ENCODE measurements at places on chromosomes 2 and 18.

- no peak for DNase-seq
Measured at GRCh38 chr18:55420665-55421307, 167.2 kb downstream of the TCF4 start.

GRCh38 chr2:75007819-75008218 is 49.4 kb downstream of the POLE4 start:
- no peak for DNase-seq

DNA sequence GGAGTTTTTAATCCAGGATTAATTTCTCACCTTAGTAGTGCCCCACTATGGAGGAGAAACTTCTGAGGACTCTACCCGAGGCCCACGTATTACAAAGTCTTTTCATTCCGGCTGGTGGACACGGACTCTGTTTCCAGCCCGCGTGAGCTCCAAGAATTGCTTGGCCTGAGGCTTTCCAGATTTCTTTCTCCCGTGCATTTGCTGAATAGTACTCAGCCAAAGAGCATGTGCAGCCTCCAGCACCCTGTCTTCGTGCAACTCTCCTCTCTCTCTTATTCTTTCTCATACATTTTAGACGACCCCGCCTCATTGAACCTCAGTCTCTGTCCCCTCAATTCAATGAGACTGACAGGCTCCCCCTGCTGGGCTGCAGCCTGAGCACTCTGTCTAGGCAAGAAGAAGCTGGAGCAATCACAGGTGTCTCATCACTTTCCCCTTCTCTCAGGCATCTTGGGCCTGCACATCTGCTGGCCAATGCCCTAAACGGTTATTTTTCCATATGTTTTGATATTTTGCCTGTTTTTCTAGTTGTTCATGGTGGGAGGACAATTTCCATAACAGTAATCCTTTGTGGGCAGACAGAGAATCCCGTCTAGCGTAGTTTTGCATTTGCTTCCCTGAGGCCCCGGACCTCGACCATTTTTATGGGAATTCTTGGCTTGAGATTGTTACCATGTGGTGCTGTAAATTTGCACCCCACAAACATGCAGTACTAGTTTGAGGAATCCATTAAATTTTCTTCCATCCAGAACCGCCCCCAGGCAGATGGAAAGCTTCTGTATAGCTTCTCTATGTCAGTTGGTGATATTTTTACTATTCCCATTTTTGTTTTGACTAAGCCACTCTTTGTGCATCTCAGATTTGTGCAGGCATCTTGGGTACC is 50.1 kb upstream of the LPIN2 start:
- peak; percentile 79 for DNase-seq

- no peak for DNase-seq
Measured at GRCh38 chr2:43899589-43899988, 60.8 kb downstream of the ABCG8 start.

GRCh38 chr2:62736899-62737559 is 31.5 kb downstream of the EHBP1 start:
- no peak for DNase-seq

DNA sequence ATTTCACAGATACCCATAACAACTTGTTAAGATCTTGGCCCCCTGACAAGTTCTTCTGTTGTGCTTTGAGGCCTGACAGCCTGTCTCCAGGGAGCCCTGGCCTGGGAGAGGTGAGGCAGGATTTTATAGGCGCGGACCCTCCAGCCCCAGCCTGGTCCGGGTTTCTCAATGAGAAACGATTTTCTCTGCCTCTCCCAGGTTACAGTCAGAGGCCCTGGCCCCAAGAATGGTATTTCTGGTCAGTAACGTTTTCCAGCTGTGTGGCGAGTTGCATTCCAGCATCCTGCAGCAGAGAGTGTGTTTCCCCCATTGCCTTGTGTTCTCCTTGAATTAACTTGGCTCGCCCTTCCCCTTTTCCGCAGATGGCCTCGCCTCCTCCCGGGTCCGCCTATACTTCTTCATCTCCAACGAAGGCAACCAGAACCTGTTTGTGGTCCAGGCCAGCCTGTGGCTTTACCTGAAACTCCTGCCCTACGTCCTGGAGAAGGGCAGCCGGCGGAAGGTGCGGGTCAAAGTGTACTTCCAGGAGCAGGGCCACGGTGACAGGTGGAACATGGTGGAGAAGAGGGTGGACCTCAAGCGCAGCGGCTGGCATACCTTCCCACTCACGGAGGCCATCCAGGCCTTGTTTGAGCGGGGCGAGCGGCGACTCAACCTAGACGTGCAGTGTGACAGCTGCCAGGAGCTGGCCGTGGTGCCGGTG is 3.0 kb downstream of the INHBB start:
- DNase-seq = no peak

DNA sequence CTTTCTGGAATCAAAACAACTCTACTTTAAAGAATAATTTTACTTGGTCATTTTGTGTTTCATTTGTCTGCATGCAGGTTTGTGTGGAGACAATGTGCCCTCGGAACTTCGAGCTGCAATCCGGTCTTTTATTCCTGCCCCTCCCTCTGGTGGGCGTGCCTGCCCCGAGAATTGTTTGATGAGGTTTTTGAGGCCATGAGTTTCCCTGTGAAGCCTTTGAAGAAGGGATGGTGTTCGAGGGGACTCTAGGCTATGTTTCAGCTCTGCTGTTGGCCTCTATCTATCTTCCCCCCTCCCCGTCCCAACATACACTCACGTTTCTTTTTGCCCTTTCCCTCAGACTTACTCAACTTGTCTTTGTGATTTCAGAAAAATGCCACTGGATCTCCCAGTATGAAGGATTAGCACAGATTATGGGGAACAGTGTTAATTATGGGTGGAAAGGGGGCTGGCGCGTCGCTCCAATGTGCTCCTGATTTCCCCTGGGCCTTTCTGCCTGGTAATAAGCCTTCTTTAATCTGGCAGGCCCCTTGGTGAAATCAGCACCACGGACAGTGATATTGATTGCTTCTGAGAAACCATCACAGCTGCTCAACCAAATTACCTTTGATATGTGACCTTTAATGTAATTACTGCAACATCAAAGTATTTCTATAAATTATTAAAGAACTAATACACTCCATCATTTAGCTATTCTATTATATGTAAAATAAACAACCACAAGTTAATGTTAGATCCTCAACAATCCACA is 82.2 kb downstream of the CELF4 start:
- no peak for DNase-seq

DNA sequence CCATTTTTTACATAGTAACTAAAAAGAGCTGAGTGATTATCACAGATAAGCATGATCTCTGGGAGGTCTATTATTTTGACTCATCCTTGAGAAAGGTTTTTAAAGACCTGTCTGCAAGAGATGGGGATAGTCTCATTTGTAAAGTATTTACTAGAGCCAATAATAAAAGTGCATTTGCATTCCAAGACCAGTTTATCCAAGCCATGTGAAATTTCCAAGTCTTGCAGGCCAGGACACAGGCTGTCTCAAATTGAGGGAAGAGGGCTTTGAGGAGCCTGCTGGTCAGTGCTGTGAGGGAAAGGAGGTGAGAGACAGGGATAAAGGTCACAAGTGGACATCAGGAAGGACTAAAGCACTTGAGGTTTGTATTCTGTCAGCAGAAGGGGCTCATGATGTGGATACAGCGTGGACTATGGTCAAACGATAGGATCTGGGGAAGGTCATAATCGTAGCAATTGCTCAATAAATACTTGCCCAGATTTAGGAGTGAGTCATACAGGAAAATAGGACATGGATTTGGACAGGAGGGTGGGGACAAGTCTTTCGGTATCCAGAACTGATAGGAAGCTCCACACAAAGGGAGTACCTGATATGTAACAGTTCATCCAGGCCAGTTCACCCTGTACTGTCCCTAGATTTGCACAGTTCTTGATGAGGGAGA is 6.6 kb upstream of the CDH2 start:
- no peak for DNase-seq

DNA sequence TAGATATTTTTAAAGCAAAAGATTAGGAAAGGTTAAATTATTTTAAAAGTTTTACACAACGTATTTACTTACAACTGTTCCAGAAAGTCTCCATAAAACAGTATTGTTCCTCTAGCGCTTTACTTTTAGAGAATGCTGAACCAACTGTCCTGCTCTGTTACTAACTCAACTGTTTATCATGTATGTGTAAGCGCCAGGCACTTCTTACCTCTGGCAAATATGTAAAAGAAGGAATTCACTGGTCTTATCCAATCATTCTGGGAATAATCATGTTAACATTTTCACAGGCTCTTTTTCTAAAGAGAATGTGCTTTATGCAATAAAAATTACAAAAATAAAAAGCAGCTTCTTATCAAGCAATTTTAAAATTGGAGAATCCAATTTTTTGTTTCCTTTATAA is 68.0 kb downstream of the COBLL1 start:
- DNase-seq = no peak

DNA sequence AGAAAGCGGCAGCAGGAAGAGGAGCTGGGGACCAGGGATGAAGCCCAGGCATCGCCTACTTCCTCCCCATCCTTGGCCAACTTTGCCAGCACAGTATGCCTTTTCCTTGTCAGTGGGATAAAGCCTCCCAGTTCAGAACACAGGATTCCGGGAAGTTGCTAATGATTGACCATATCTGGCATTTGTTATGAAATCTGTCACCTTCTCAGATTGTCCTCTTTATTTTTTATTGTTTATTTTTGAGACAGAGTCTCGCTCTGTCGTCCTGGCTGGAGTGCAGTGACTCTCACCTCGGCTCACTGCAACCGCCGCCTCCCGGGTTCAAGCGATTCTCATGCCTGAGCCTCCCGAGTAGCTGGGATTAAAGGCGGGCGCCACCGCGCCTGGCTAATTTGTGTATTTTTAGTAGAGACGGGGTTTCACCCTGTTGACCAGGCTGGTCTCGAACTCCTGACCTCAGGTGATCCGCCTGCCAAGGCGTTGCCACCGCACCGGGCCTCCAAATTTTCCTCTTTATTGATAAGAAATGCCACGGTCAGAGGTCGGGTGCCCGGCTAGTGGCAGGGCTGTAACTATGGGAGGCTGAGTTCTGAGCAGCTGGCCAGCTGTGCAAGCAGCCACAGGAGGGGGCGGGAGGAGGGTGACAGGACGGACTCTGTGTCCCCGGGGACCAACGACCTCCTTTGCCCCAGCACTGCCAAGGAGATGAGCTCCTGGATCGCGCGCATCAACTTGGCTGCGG is 24.4 kb downstream of the PSD4 start:
- DNase-seq = no peak

GRCh38 chr18:2617401-2617998 is 38.0 kb upstream of the SMCHD1 start:
- no peak for DNase-seq

DNA sequence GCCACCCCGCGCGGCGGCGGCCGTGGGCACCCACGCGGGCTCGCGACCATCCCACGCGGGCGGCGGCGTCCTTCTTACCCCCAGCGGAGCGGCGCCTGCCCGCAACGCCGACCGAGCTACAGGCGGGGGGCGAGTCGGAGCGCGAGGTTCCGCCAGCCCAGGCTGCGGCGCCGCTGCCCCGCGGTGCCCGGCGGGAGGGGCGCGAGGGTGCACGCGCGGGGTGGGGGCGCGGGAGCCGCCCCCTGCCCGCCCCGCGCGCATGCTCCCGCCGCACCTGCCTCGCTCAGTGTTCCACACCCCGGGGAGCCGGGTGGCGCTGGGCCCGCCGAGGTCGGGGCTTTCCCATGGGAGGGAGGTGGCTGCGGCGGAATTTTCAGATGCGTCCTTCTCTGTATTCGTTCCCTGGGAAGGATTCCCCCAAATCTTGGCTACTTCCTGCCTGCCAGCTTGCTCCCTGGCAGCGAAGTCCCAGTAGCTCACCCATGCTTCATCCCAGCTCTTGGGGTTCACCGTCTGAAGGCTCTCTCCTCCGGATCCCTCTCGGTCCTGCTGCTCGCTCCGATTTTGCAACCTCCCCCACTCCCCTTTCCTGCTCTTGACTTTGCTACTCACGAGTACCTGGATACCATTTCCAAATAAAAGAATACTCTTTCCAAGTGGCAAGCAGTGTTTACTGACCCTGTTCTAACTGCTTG is at the start of gene L3MBTL4:
L3MBTL4 (minus strand) TSS at position 189 of the 695 bp plus-strand sequence. CDS start 103,286 bp downstream, outside the sequence.
- peak; percentile 64 for DNase-seq

DNA sequence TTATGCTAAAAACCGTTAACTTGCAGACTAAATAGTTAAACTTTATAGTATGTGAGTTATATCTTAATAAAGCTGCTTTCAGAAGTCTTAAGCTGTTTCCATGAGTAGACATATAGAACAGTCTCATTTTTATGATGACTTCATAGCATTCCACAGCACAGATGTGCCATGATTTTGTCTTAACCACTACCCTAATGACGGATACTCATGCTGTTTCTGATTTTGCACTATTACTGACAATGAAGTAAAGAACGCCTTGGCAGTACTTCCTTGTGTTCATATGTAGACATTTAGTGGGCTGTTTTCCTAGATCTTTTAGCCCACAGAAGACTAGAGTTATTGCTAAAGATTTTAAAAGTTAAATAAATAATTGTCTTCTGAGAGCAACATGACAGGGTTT is 175.6 kb upstream of the RAB6C start:
- no peak for DNase-seq

DNA sequence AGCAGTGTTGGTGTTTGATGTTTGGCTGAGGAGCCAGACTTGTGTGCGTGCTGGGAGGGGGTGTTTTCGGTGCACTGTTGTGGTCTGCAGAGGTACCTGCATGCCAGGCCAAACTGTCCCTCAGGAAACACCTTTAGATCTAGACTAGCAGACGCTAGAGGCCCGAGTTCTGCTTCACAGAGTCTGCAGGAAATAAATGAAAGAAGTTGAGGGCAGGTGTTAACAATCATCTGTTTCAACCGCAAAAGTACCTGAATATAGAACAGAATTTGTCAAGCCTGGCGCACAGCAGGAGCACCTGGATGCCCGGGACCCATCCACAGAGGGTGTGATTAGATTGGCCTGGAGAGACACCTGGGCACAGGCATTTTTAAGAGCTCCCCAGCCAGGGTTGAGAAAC is 40.5 kb upstream of the REL start:
- DNase-seq = no peak
